ENCODE measurements at places on chromosomes 16 and 17. TPM values are rescaled to one million over a fixed set of nuclear protein-coding genes. Genes with fewer than 3 reads are reported as not detected.

- H3K36me3 ChIP-seq: peaks cover 6% of the 10 kb centered on the region
- DNase-seq: peak; percentile 78
- H3K4me3 ChIP-seq: peak overlapping the region; percentile 61
- peaks cover 26% of the 10 kb centered on the region for H3K4me1 ChIP-seq
- peak overlapping the region; percentile 74 for H3K27ac ChIP-seq
These were observed 62.9 kb downstream of the SMURF2 start for GRCh38 chr17:64599187-64599676.

GRCh38 chr17:1486802-1487695 lies 5.4 kb downstream of the MYO1C start:
- no peaks in the 10 kb centered on the region for H3K27me3 ChIP-seq
- peak; percentile 84 for DNase-seq
- H3K36me3 ChIP-seq: peaks cover 4% of the 10 kb centered on the region
- peaks cover 31% of the 10 kb centered on the region for H3K4me1 ChIP-seq

- peaks cover 74% of the 10 kb centered on the region for H3K4me1 ChIP-seq
- no peak for DNase-seq
- no peaks in the 10 kb centered on the region for H3K27me3 ChIP-seq
- peak overlapping the region; percentile 74 for H3K27ac ChIP-seq
These were observed 5.6 kb downstream of the NFE2L1 start for GRCh38 chr17:48053758-48054237.

DNA sequence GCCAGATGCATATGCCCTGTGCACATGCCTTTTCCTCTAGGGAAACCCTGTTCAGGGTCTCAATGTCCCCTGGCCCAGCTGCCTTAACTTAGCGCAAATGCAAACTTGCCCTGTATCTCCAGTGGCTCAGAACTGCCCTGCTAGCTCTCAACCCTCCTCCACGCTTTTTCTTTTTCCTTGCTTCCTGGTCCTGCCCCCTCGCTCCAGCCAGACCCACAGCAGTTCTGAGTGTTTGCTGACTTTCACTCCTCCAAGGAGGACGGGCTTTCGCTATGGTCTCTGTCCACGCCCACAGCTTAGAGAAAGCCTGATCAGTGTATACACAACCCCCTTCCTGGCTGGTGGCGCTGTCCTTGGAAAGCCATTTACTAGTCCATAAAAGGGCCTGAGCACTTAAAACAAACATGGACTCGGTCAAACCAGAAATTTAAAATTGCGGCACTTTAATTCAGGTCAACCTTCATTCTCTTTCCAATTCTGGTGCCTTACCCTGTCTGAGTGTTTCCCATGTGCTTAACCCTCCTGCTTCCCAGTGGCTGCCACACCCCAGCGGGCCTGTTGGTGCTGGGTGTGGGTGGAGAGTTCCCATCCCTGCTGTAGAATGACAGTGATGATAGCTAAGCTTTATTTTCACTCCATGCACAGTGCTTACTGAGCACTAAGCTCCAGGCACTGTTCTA lies 15.6 kb upstream of the TMEM98 start:
- H3K4me1 ChIP-seq: peaks cover 36% of the 10 kb centered on the region
- H3K27ac ChIP-seq: no peak overlapping the region
- DNase-seq: no peak
- H3K4me3 ChIP-seq: no peak overlapping the region
- H3K36me3 ChIP-seq: no peaks in the 10 kb centered on the region

DNA sequence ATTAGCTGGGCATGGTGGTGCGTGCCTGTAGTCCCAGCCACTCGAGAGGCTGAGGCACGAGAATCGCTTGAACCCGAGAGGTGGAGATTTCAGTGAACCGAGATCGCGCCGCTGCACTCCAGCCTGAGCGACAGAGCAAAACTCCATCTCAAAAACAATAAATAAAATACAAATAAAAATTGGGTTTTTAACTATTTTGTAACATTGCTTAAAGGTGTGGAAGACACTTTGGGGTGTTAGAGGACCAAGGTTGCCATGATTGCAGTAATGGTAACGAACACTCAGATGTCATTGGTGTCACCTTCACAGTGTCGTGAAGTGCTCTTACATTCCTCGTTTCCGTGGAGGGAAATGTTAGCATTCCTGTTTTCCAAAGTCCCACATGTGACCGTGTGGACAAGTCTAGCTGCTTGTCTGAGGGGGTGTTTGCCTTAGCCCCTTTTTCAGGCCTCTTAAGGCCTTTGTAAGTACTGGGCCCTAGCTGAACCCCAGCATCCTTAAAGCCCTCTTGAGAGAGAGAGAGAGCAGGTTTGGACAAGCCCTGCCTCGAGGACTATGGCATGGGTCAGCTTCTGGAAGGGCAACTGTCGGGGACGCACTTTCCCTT lies 8.6 kb downstream of the C16orf96 start:
- no peak for DNase-seq
- H3K27ac ChIP-seq: no peak overlapping the region
- no peaks in the 10 kb centered on the region for H3K27me3 ChIP-seq
- H3K4me3 ChIP-seq: no peak overlapping the region
- no peaks in the 10 kb centered on the region for H3K36me3 ChIP-seq

GRCh38 chr16:24635900-24636610 lies 93.4 kb upstream of the TNRC6A start:
- H3K4me3 ChIP-seq: no peak overlapping the region
- no peak overlapping the region for H3K27ac ChIP-seq
- DNase-seq: no peak
- H3K36me3 ChIP-seq: no peaks in the 10 kb centered on the region
- peaks cover 5% of the 10 kb centered on the region for H3K27me3 ChIP-seq

GRCh38 chr16:57795431-57795878 lies 6.8 kb downstream of the KIFC3 start:
- no peak overlapping the region for H3K4me3 ChIP-seq
- no peaks in the 10 kb centered on the region for H3K36me3 ChIP-seq
- peak overlapping the region; percentile 33 for H3K27ac ChIP-seq
- peak; percentile 52 for DNase-seq
- peaks cover 12% of the 10 kb centered on the region for H3K4me1 ChIP-seq

DNA sequence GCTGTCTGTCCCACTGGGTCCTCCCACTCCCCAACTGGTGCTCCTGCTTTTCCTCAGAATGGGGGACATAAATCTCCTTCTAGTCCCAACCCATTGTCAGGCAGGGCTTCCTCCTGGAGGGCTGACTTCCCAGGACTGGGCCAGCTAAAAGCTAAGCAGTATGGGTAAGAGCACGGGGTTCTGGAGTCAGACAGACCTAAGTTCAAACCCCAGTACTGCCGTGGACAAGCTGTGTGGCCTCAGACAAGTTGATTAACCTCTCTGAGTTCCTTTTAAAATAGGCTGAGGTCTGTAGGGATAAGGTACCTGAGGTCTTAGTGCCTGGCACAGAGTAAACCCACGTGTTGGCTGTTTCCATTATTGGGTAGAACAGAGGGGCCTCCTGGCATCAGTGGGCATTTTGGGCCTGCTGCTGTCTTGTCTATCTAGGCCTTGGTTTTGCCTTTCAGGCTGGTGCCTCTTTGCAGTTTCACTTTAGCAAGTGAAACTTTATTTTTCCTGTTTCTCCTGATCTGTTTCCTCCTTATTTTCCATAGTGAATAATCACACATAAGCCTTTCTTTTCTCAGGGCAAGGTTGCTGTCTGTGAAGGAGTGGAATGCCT lies 114.6 kb downstream of the PRKCB start:
- no peaks in the 10 kb centered on the region for H3K36me3 ChIP-seq
- no peaks in the 10 kb centered on the region for H3K27me3 ChIP-seq
- peak overlapping the region; percentile 77 for H3K27ac ChIP-seq

- peak overlapping the region; percentile 96 for H3K27ac ChIP-seq
- no peaks in the 10 kb centered on the region for H3K27me3 ChIP-seq
- peaks cover 11% of the 10 kb centered on the region for H3K4me1 ChIP-seq
- peak overlapping the region; percentile 95 for H3K4me3 ChIP-seq
- H3K36me3 ChIP-seq: peaks cover 11% of the 10 kb centered on the region
- DNase-seq: no peak
These were observed 850 bp downstream of the GINS3 start for GRCh38 chr16:58393138-58393504.

DNA sequence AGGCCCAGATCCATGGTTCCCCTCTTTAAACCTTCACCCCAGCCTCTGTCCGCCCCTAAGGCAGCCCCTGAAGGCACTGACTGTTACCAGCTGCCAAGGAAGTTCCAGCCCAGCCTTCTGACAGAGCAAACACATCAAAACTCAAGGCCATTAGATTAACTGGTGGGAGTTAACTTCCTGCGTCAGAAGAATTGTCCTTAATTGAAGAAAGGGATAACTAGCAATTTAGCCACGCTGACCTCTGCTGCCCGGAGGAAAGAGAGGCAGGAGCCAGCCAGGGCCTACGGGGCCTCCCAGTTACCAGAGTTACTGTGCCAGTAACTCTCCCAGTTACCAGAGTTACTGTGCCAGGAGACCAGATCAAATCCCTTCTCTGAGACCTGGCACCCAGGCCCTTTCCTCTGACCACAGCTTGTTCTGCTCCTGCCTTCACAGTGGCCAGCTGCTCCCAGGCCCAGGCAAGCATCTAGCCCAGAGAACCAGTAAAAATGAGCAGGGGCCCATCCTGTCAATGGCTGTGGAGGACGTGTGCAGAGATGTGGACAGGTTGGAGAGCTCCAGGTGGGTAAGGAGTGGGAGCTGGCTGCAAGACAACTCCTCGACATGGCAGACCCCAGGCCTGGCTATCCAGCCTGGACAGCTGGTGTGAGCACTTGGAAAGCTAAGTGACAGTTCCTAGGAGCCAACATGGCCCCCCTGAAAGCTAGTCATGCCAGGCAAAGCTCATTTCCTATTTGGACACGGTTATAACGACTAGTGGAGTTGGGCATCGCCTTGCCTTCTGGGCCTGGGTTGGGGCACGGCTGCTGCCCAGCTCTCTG lies 2.8 kb upstream of the PITPNM3 start:
- H3K4me1 ChIP-seq: peaks cover 8% of the 10 kb centered on the region
- H3K36me3 ChIP-seq: no peaks in the 10 kb centered on the region
- DNase-seq: no peak
- H3K27me3 ChIP-seq: peaks cover 47% of the 10 kb centered on the region
- H3K4me3 ChIP-seq: no peak overlapping the region
- H3K27ac ChIP-seq: no peak overlapping the region

- peaks cover 19% of the 10 kb centered on the region for H3K4me1 ChIP-seq
- H3K4me3 ChIP-seq: no peak overlapping the region
- no peaks in the 10 kb centered on the region for H3K27me3 ChIP-seq
- no peak overlapping the region for H3K27ac ChIP-seq
These were observed 7.8 kb downstream of the PIGS start for GRCh38 chr17:28563475-28563874.

GRCh38 chr16:88652762-88653063 lies 1.9 kb upstream of the CYBA start:
- H3K4me1 ChIP-seq: peaks cover 14% of the 10 kb centered on the region
- H3K27ac ChIP-seq: no peak overlapping the region
- no peak overlapping the region for H3K4me3 ChIP-seq
- H3K27me3 ChIP-seq: no peaks in the 10 kb centered on the region
- peaks cover 19% of the 10 kb centered on the region for H3K36me3 ChIP-seq

DNA sequence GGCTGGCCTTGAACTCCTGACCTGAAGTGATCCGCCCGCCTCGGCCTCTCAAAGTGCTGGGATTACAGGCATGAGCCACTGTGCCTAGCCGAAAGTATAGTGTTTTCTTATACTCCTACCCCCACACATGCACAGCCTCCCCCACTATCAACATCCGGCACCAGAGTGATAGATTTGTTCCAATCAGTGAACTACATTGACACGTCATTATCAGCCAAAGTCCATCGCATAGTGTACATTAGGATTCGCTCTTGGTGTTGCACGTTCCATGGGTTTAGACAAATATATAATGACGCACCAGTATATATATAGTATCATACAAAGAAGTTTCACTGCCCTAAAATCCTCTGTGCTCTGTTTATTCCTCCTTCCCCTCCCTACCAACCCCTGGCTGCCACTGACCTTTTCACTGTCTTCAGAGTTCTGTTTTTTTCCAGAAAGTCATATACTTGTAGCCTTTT lies 11.9 kb upstream of the TM4SF5 start:
- H3K4me3 ChIP-seq: no peak overlapping the region
- H3K27ac ChIP-seq: no peak overlapping the region
- no peaks in the 10 kb centered on the region for H3K4me1 ChIP-seq
- H3K36me3 ChIP-seq: no peaks in the 10 kb centered on the region

The CEP295NL gene
- total RNA-seq: not detected

The SCARF1 gene
- total RNA-seq: 2.7 TPM

The RAD51C gene
- 64.0 TPM for total RNA-seq

The HS3ST4 gene
- not detected for total RNA-seq

The MYOCD gene
- total RNA-seq: not detected

The HASPIN gene
- 22.0 TPM for total RNA-seq

The SDR42E1 gene
- total RNA-seq: 4.9 TPM

The ACADVL gene
- 340 TPM for total RNA-seq

The MT1H gene
- not detected for total RNA-seq

The ABI3 gene
- total RNA-seq: 19.7 TPM
